ENCODE measurements at places on chromosomes 13 and 19. TPM values are rescaled to one million over a fixed set of nuclear protein-coding genes. Genes with fewer than 3 reads are reported as not detected.

The IGSF23 gene
- total RNA-seq: not detected

The BCKDHA gene
- total RNA-seq: 5.7 TPM

The DAND5 gene
- total RNA-seq: not detected

The PROZ gene
- not detected for total RNA-seq

The ZNF98 gene
- total RNA-seq: 1.6 TPM

The PABPC3 gene
- total RNA-seq: 0.29 TPM

The PCDH17 gene
- 1.7 TPM for total RNA-seq

The OR7A5 gene
- not detected for total RNA-seq

The WDR88 gene
- not detected for total RNA-seq

The ASF1B gene
- 0.87 TPM for total RNA-seq

The DZIP1 gene
- 7.8 TPM for total RNA-seq

The SPHK2 gene
- 14.0 TPM for total RNA-seq

The SHISA2 gene
- 1.1 TPM for total RNA-seq

The DUS3L gene
- 31.4 TPM for total RNA-seq

The ZNF814 gene
- 19.7 TPM for total RNA-seq

The PBX4 gene
- total RNA-seq: 2.0 TPM

The LRRC25 gene
- total RNA-seq: 19.3 TPM

The FLT3LG gene
- 6.2 TPM for total RNA-seq

The ZNF534 gene
- not detected for total RNA-seq

The CEACAM3 gene
- 1.6 TPM for total RNA-seq

The SLITRK6 gene
- not detected for total RNA-seq

The CERS1 gene
- total RNA-seq: 0.45 TPM

The ZNF221 gene
- total RNA-seq: 4.1 TPM

The NTF4 gene
- not detected for total RNA-seq

The KLHL1 gene
- total RNA-seq: not detected

The FCGBP gene
- 108 TPM for total RNA-seq

The KLF1 gene
- total RNA-seq: not detected

The TMEM86B gene
- total RNA-seq: 1.6 TPM

The PLIN5 gene
- total RNA-seq: 62.5 TPM

The HSPB6 gene
- total RNA-seq: 506 TPM

All from mesenteric fat pad (tissue), 1 donor.